ENCODE measurements at places on chromosomes 5 and 9.

DNA sequence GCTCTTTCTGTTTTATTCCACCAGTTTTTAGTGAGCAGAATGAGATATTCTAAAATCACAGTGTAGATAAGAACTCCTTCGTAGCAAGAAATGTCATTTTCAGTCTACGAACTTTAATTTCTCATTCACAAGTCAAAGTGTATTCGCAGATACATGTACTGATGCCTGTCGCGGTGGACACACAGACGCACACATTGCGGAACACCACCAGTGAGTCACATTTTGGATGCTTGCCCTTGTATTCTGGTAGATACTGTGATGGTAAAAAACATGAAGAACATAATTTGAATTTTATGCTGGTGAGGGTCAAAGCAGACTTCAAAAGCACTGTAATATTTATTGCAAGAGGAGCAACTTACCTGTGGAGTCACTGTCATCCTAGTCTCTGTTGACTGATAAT, 4.7 kb upstream of the C9orf57 start:
- DNase-seq: no peak

DNA sequence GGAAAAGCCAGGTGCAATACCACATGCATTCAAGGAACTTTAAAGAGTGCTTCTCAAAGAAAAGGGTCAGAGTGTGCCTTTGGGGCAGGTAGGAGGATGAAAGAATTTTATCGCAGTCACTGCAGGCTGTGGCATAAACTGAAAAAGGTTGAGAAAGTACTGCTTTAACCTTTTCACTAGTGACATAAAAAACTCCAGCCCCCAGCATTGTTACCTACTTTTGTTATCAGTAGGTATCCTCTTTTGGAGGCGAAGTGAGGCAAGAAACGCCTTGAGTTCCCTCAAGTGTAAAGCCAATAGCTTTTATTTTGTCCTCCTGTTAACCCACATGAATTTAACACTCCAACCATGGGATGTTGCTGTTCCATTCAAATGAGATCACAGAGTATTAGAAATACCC, 64.7 kb upstream of the CHD1 start:
- no peak for DNase-seq

DNA sequence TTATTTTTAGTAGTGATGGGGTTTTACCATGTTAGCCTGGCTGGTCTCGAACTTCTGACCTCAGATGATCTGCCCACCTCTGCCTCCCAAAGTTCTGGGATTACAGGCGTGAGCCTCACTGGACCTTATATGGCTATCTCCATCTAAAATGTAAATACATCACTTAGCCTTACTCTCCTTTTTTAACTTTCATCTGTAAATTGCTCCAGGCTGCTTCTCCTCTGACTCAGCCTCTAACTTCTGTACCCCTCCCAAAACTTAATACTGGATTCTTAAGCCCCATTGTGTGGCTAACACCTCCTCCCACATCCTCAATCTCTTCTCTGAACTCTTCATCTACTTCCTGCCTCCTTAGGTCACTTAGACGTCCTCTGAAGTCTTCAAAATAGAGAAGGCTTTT, 4.0 kb downstream of the SNX30 start:
- peak; percentile 53 for DNase-seq

DNA sequence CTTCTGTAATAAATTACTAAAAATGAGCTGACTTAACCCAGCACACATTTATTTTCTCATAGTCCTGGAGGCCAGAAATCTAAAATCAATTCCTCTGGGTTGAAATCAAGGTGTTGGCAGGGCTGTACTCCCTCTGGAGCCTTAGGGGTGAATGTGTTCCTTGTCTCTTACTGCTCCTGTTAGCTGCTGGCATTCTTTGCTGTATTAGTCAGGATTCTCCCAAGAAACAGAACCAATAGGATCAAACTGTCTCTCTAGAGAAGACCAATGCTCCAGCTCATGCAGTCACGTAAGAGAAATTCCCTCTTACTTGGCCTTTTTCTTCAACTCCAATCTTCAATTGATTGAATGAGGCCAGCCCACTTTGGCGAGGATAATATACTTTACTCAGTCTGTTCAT, 15.3 kb upstream of the CD180 start:
- DNase-seq: no peak

- no peak for DNase-seq
Measured at GRCh38 chr5:62708481-62709325, 130.1 kb downstream of the LRRC70 start.

GRCh38 chr5:142688281-142688989, 2.5 kb upstream of the FGF1 start:
- no peak for DNase-seq
